Activated CD8-positive, alpha-beta memory T cell treated with anti-CD3 and anti-CD28 coated beads, Interleukin-2, amount 50 U/mL, for 4 hours (primary cell): ENCODE measurements at places on chromosomes 1 and 21.

DNA sequence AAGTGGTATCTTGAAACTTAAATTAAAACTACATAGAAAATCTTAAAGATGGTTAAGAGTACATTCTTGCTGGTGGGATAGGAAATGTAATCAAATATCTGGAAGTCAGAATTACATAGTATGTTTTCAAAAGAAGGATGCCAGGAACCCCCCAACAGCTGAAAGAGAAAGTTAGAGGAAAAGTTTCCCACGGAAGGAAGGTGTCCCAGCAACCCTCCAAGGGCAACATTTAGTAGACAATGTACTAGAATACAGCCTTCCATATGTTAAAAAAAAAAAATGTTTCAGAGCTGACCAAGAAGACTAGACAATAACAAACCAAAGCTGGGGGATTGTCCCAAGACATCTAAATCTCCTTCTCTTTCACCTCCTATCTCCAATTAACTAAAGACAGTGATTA is 2.2 kb downstream of the DEDD start:
- no peak for DNase-seq

DNA sequence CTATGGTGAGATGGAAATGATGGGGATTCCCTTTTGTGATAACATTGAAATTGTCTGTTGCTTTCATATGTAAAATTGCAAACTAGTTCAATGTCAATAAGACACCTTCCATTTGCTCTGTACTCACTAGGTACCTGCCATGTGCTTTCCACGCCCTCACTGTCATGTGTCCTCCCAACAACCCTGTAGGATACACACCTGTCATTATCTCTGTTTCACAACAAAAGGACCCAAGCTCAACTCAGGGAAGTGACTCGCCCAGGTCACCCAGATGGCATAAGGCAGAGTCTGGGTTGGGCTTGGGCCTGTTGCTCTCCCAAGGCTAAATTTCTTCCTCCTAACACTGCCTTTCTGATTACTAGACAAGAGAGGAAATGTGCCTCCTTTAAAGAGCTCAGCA is 45.3 kb upstream of the MCOLN3 start:
- no peak for DNase-seq

- DNase-seq: no peak
Observed at GRCh38 chr1:209397371-209397770, 186.1 kb upstream of the CAMK1G start.

- no peak for DNase-seq
Observed at GRCh38 chr1:205610036-205610435, 21.8 kb downstream of the ELK4 start.

DNA sequence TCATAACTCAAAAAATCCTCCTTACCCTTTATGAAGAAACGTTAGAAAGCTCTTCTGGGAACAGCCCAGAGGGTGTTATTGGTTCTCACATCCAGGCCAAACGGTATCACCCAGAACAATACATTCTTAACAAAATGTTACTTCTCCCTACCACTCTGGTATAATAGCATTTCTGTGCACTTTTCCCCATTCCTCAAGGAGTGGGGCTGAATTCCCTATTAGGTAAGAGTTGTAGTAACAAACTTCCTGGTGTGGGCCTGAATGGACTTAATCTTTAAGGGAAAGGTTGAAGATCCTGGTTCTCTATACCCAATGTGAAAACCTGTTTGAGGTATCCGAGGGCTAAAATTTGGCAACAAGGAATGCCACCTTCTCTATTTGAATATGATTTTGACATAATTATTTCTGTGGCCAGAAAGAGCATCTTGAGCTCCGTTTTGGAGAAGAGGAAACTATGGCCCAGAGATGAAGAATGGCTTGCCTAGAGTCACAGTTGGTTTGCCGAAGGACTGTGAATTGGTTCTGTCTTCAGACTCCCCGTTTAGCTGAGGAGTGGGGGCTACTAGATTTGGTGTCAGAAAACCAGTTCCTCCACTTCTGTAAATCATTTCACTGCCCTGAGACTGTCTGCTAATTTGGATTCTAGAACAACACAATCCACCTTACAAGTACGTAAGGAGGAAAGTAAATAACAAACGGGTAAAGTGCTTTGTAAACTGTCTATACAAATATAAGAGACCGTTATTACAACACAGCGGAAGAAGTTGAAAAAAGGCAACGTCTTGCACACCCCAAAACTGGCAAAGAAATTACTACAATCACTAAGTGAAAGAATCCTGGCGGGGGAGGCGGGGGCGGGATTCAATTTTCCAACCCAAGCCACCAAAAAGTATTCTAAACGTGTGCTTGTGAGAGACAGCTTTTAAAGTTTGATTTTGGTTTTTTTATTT is 2.3 kb downstream of the ANP32E start:
- DNase-seq: peak; percentile 62

DNA sequence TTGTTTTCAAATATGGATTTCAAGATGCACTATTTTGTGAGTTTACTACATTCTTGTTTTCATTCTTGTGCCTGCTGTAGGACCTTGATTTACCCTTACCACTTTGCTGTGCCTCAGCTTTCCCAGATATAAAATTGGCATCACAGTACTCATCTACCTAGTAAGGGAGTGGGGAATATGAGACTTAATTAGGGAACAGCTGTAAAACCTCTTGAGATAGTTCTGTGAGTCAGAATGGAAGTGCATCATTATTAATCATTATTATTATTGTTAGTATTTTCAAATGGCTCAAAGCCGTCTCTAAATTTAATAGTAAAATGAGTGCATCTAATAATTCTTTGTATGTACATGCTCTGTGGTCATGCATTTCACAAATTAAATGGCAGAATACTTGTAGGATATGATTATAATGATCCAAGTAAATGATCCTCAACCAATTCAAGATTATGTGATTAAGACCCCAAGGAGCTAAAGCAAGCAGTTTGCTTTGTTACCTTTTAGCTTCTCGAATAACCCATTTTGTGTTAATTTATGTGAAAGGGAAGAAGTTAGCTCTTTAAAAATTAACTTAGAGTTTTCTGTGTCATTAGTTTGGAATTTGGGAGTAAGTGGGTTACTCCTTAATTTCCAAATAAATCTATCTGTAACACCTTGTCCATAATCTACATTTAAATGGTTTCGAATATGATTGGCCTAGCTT is 155.4 kb downstream of the NFIA start:
- no peak for DNase-seq

GRCh38 chr1:21567241-21568005 is 58.2 kb downstream of the ALPL start:
- no peak for DNase-seq

DNA sequence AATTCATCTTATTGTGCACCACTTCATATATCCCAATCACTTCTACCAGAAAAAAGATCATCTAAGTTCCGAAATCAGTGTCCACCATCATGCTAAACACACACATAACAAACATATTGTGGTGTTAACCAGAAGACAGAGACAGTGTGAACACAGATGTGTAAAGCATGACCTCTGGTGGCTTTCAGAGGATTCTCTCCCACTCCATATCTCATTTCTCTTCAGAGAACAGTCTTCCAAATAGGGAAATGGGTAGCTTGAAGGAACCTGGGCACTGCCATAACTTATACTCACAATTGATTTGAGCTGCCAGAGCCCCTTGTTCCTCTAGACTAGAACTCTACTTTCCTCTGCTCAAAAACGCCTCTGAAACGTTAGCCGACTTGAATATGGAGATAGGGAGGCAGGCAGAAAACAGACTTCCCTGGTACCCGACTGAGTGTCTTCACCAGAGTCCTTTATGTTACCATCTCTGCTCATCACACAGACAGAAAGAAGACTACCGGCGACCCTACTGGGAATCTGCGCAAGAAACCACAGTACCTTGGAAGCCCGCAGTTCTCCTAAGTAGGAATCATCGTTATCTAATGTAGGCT is 1.8 kb upstream of the ELAPOR1 start:
- no peak for DNase-seq

- DNase-seq: no peak
Observed at GRCh38 chr1:67484492-67484891, 54.3 kb upstream of the SERBP1 start.

- DNase-seq: peak; percentile 46
Observed at GRCh38 chr1:160777486-160778089, 18.4 kb upstream of the LY9 start.

GRCh38 chr1:160217481-160218051 is 12.4 kb downstream of the PEA15 start:
- no peak for DNase-seq

DNA sequence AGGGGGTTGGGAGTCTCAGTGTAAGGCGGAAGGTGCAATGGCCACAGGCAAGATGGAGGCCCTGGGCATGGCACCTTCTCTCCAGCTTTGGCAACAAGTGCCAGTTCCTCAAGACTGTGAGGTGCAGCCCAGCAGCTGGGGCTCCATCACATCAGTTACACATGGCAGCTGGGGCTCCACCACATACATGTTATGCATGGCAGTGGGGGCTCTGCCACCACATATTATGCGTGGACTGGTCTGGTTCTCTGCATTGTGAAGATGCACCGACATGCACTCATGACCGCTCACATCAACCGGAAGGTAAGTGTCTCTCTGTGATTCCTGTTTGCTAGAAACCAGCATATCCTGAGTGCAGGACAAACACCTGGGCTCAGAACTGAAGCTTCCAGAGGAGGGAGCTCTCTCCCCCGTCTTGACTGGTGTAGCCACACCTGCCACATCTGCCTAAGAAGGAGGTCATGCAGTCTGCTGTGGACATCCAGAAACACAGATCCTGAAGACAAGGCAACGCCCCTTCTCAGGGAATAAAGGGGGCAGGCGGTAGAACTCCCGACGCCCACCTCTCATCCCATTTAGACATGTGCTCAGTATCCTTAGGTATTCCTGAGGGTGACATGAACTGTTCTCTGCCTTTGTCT is 104.1 kb upstream of the TMPRSS2 start:
- no peak for DNase-seq

- peak; percentile 16 for DNase-seq
Observed at GRCh38 chr1:246689409-246690008, 34.7 kb upstream of the SCCPDH start.

- no peak for DNase-seq
Observed at GRCh38 chr1:36787312-36787913, 246.9 kb downstream of the GRIK3 start.

- DNase-seq: no peak
Observed at GRCh38 chr1:221449801-221450470, 292.0 kb downstream of the DUSP10 start.

DNA sequence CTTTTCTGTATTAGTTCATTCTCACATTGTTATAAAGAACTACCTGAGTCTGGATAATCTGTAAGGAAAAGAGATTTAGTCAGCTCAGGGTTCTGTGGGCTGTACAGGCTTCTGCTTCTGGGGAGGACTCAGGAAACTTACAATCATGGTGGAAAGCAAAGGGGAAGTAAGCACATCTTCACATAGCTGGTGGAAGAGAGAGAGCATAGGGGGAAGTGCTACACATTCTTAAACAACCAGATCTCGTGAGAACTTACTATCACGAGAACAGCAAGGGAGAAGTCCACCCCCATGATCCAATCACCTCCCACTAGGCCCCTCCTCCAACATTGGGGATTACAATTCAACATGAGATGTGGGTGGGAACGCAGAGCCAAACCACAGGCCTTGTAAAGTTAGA is 37.9 kb upstream of the AHCTF1 start:
- DNase-seq: no peak

- DNase-seq: peak; percentile 36
Observed at GRCh38 chr1:91731815-91732214, 154.1 kb downstream of the TGFBR3 start.

DNA sequence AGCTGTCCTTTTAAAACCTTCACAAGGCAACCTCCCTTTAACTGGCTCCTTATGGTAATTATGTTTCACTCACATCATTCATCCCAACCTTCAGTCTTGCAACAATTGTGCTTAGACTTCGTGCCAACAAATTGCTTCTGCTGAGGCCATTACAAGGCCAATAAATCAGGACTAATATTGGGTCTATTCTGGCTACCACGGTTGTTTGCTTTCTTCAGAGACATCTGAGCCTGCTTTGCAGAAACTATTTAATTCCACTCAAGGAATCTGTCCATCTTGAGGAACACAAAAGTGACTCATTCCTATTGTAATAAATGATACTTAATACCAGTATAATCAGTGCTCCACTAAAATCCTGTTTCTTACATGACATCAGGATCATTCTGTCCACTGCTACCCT is 2.6 kb upstream of the GSTM4 start:
- no peak for DNase-seq

DNA sequence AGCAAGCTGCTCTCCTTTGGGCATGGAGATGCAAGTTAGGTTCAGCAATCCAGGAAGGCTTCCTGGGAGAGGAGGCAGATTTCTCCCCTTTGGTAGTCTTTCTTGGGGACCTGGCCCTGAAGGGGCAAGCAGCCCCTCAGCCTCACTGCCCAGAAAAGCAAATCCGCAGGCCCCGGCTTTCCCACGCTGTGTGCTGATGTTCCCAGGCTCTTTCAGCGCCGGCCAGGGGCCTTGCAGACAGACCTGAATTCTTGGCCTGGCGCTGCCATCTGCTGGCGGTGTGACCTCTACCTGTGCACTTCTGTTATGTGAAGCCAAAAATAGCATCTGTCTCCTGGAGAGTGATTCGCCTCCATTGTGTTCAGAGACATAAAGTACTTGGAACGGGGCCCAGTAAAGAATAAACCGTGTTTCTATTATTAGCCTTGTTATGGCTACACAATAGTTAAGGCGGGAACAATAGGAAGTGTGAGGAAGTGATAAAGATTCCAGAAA is 64.8 kb downstream of the ALPL start:
- no peak for DNase-seq

GRCh38 chr1:93587354-93587753 is 94.3 kb downstream of the BCAR3 start:
- DNase-seq: no peak

DNA sequence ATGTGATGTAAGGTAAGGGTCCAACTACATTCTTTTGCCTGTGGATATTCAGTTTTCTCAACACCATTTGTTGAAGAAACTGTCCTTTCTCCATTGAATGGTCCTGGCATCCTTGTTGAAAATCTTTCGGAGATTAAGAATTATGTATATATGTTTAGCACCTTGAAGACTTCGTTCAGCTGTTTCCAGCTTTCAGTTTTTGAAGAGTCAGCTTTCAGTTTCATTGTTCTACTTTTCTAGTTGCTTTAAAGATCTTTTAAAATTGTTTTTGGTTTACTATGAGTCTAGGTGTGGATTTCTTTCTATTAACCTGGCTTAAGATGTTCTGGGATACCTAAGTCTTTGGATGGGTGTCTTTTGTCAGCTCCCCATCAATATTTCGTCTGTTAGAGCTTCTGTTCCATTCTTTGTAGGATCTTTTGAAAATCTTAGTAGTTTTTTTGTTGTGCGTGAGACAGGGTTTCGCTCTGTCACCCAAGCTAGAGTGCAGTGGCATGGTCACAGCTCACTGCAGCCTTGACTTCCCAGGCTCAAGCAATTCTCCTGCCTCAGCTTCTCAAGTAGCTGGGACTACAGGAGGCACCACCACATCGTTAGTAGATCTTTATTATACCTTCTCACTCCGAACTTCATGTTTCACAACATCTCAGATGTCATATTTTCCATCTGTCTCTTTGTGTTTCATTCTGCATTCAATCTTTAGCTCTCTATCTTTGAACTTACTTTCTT is 353.5 kb upstream of the B3GALT2 start:
- DNase-seq: no peak

DNA sequence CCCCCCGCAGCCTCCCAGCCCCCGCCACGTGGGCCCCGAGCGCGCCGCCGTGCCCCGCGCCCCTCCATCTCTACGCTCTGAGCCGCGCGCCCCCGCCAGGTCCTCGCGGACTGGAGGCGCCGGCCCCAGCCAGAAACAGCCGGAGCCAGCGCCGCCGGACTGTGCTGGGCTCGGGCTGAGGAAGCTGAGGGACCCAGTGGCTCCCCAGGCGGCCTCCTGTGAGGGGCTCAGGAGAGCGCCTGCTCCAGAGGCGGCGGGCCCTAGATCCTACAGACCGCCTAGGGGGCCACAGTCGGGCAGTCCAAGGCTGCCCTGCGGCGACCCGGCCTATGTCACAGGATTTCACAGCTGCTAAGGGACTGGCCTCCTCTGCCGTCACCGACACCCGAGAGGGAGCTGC is 82.1 kb downstream of the NENF start:
- no peak for DNase-seq
